ENCODE measurements at places on chromosomes 16 and 17.

GRCh38 chr16:68658341-68658973 lies 13.3 kb downstream of the CDH3 start:
- peak; percentile 63 for DNase-seq

- no peak for DNase-seq
Measured at GRCh38 chr16:50611332-50611934, 63.2 kb downstream of the NKD1 start.

DNA sequence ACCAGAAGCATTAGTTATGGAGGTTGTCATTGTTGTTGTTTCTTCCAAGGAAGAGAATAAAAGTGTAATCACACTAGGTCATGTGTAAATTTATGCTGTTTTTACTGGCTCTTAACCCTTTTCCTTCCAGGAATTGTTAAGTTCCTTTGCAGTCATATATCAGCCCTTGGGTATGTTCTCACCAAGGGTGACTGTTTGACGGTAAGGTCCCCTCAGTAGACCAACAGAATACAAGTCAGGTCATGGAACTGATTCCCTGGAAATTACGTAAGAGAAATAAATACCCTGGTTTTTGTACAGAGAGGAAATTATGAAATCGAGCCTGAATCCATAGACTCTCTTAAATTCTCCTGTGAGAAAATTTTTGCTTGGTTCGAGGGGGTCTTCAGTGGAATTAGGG lies 11.2 kb upstream of the KCNJ2 start:
- no peak for DNase-seq

GRCh38 chr16:2350500-2350899 lies 10.0 kb upstream of the ABCA3 start:
- no peak for DNase-seq

- peak; percentile 96 for DNase-seq
Measured at GRCh38 chr17:66466840-66467367, 164.5 kb downstream of the PRKCA start.

GRCh38 chr17:74678541-74678940 lies 34.2 kb downstream of the CD300LF start:
- no peak for DNase-seq

DNA sequence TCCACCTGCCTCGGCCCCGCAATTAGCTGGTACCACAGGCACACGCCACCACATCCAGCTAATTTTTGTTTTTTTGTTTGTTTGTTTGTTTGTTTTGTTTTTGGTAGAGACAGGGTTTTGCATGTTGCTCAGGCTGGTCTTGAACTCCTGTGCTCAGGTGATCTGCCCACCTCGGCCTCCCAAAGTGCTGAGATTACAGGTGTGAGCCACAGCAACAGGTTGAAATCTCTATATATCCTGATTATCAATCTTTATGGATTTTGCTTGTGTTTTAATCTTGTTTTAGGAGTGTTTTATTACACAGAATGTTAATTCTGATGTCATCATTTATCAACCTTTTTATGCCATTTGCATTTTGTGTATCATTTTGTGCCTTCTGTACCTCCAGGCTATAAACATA lies 48.2 kb downstream of the RAB11FIP4 start:
- no peak for DNase-seq

GRCh38 chr16:3520841-3521240 lies 20.0 kb downstream of the CLUAP1 start:
- no peak for DNase-seq

DNA sequence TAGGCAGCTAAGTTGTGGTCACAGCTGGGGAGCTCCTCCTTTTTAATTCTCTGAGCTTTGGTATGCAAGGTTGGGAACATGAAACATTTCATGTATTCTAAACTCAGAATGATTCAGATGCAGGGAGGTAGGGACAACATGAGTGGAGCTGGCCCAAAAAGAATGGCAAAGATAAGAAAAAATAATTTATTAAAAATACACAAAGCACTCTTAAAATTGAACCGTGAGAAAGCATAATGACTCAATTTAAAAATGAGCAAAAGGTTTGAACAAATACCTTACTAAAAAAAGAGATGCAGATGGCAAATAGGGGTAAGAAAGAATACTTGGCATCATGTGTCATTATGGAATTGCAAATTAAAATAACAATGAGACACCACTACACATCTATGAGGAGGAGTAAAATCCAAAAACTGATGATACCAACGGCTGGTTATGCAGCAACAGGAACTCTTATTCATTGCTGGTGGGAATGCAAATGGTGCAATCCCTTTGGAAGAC lies 175.6 kb upstream of the IRX3 start:
- peak; percentile 73 for DNase-seq

DNA sequence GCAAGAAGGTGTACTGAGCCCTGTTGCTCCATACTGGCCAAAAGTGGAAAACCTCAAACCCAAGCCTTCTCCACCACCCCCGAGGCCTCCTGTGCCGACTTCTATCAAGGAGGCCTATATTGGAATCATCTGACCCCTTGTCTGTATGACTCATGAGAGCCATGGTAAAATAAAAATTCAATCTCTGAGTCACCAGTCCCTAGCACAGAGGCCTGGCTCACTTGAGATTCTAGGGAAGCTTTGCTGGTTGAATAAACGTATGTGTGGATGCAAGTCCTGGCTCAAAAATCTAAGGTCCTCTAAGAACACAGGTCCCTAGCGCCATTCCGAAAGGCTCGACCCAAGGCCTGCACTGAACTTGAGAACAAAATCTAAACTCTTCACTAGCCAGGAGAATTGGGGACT lies 15.0 kb downstream of the NSMCE1 start:
- peak; percentile 80 for DNase-seq

- DNase-seq, result no peak
Measured at GRCh38 chr17:29084541-29085146, 41.7 kb downstream of the PIPOX start.

DNA sequence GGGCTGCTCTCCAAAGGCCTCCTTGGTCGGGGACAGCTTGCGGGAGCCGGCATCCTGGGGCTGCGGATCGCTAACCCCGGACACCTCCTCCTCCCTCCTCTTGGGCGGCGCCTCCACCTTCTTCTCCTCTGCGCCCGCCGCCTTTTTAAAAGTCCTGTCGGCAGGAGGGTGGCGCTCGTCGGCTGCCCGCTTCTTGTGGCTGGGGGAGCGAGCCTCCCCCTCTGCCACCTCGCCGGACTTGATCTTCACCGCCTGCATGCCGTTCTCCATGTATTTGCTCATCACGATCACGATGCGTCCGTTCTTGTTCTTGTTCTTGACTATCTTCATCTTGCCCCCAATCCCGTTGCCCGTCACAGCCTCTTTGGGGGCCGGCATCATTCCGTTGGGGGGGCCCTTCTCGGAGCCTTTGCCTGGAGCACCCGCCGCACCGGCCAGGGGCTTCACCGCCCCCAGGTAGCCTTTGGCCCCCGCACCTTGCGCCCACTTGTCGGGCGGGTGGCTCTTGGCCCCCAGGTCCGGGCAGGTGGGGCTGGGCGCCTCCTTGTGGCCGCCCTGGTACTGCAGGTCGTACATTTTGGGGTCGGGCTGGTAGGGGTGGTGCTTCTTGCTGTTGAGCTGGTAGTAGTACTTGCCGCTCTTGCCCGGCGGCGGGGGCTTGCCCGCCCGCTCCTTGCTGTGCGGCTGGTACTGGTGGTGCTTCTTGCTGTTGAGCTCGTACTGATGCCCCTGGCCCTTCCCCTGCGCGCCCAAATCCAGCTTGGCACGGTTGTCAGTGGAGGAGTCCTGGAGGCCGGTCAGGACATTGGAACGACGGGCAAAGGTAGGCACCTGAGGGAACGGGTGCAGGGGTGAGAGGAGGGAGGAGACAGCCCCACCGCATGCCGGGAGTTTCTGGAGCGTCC lies 4.4 kb downstream of the CBX4 start:
- DNase-seq, result no peak

DNA sequence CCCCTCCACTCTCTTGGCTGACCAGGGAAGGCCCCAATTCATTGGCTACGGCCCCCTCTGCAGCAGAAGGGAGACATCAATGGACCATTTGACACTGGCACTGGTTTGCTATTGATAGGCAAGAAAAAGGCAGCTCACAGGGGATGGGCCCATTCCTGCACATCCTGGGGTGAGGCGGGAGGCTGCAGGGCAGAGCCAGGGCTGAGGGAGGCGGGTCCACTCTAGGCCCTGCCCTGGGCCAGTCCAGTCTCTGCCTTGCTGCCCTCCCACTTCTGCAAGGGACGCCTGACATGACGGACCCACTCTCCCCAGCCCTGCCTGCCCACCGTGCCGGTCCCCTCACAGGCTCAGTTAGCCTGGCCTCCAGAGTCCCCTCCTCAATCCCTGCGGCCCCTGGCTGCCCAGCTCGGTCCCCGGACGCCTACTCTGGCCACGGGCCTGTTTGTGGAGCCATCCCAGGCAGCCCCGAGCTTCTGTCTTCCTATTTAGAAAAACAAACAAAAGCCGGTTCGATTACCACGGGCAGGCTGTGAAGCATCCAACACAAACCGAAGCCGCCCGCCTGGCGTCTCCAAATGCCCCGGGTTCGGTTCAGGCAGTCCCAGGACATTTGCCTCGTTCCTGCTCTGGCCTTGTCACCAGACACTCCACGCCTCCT lies 160.7 kb downstream of the IRX5 start:
- no peak for DNase-seq

- DNase-seq, result no peak
Measured at GRCh38 chr17:82316651-82317393, 586 bp downstream of the CD7 start.
